Daoy (cell line): ENCODE measurements at places on chromosomes 3 and 15. TPM values are rescaled to one million over a fixed set of nuclear protein-coding genes. Genes with fewer than 3 reads are reported as not detected.

DNA sequence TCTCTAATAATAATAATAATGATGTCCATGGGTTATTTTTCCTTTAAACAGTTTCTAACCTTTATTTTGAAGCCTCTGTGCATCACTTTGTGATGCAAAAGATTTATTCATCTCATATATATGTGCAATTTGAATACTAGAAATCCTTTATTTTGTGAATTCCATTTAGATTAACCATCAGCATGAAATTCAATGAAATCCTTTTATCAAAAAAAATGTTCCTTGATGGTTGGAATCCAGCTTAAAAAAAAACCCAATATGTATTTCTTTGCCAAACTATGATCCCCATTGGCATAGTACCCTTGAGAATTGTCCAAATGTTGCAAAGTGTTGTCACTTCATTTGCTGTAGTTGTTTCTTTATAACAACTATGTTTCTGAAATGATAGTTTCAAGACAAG is 7.4 kb downstream of the TBC1D23 start:
- no peak for DNase-seq

- no peak for DNase-seq
These were observed 14.5 kb upstream of the FAN1 start for GRCh38 chr15:30889196-30889595.

DNA sequence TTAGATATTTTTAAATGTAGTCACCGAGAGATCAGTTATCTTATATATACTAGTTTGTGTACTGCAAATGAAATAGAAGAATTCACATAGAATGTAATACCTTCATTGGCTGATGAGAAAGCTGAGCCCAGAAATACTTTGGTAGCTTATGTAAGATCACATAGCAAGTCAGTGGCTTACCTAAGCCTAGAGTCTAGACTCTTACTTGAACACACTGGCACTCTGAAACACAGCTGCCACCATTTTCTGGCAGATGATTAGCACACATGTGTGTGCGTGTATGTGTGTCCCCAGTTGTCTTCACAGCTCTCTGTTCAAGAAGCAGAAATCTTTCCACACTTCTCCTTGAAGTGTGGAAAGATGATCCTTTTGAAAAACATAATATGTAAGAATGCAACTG is 124.3 kb downstream of the NEO1 start:
- no peak for DNase-seq

GRCh38 chr15:41553731-41554130 is 5.3 kb upstream of the TYRO3 start:
- DNase-seq: no peak

- DNase-seq: no peak
These were observed 129.8 kb downstream of the MEGF11 start for GRCh38 chr15:66123799-66124198.

- DNase-seq: peak; percentile 25
These were observed 559 bp downstream of the SENP5 start for GRCh38 chr3:196868297-196868661.

- DNase-seq: no peak
These were observed 18.3 kb downstream of the ZIC4 start for GRCh38 chr3:147387885-147388699.

GRCh38 chr3:187831125-187832051 is 86.1 kb upstream of the BCL6 start:
- peak; percentile 35 for DNase-seq

DNA sequence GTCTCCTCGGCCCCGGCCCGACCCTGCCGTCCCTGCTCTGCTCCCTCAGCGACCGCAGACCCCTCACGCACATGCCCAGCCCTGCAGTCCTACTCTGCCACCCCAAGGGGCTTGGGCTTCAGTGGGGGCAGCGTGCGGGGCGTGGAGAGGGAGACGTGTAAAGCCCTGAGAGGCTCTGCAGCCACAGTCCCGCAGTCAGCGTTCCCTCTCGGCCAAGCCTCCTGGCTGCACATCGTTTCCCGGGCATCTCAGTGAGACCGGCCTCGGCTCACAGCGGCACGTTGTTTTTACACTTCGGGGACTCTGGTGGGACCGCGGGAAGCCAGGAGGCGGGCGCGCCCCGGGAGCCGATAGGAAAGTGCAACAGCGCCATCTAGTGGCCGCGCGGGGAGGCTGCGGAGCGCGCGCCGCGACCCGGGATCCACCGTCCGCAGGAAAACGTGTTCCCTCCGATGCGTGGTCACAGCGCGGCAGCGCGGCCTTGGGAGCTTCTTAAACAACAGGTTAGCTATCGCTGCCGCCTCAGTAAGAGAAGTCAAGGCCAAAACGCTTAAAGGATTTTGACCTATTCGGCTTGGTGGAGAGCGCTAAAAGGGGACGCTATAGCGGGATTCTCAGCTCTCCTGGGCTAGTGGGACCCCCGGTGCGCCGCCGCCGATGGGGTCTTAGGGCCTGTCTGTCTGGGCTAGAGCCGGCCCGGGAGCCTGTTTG is 226.8 kb upstream of the IGF1R start:
- DNase-seq: peak; percentile 74

DNA sequence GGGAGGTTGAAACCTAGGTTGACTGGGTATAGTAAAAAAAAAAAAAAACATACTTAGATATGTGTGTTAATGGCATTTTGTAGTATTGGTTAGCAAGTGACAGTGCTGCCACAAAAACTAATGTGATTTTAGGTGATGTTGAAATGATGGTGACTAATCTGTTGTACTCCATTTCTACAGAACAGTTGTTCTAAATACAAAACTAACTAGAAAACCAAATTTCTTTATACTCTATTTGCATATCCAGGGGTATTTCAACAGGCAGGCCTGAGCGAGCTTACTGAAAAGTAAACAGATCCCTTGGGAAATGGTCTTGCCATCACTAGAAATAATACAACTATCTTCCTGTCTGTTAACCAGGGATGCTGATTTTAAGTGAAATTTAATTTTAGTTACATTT is 20.5 kb downstream of the TSC22D2 start:
- no peak for DNase-seq

GRCh38 chr15:52480990-52481389 is 47.7 kb downstream of the MYO5A start:
- DNase-seq: no peak

GRCh38 chr3:171286580-171287249 is 173.5 kb downstream of the TNIK start:
- DNase-seq: no peak

DNA sequence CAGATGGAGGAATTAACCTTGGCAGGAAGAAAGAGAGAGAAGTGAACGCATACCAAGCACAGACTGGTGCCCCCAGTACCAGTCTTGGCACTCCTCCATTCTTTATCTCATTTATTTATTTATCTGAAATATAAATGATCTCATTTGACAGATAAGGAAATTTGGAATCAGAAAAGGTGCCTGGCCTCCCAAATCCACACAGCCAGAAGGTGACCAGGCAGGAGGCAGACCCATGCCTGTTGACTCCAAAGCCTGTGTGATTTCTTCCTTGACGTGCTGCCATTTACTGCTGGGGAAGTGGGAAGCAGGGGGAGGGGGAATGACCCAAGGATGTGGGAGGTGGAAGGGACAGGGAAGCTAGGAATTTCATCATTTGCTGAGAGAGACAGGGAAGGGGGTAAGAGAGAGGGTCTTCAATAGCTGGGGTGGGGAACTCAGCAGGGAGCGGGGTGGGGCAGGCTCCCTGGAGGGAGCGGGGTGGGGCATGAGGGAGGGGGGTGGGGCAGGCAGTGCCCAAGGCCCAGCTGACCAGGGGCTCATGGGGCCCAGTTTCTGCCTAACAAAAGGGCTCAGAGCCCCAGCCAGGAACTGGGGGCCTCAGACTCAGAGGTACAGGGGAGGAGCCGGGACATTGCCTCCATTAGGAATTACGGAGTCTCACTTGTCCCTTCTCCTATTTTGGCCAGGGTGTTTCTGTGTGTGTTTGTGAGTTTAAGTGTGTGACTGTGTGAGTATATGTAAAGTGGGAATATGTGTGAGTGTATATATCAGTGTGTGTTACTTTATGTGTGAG is 63.0 kb downstream of the MINAR1 start:
- no peak for DNase-seq

DNA sequence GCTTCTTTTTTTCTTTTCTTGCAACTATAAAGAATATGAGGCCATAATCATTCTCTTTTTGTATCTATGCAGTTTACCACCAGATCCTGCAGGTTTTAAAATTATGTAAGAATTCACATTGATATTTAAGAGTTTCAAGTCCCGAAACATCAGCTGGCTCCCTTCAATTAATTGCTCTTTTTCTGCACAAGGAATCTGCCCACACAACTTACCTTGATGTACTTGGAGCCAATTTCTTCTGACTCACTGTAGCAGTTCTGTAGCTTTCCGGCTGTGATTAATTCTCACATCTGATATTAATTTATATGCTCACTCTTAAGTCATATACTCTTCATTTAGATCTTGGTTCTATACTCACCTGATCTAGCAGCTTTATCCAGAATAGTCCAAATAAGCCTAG is 781.8 kb downstream of the CADM2 start:
- DNase-seq: no peak

DNA sequence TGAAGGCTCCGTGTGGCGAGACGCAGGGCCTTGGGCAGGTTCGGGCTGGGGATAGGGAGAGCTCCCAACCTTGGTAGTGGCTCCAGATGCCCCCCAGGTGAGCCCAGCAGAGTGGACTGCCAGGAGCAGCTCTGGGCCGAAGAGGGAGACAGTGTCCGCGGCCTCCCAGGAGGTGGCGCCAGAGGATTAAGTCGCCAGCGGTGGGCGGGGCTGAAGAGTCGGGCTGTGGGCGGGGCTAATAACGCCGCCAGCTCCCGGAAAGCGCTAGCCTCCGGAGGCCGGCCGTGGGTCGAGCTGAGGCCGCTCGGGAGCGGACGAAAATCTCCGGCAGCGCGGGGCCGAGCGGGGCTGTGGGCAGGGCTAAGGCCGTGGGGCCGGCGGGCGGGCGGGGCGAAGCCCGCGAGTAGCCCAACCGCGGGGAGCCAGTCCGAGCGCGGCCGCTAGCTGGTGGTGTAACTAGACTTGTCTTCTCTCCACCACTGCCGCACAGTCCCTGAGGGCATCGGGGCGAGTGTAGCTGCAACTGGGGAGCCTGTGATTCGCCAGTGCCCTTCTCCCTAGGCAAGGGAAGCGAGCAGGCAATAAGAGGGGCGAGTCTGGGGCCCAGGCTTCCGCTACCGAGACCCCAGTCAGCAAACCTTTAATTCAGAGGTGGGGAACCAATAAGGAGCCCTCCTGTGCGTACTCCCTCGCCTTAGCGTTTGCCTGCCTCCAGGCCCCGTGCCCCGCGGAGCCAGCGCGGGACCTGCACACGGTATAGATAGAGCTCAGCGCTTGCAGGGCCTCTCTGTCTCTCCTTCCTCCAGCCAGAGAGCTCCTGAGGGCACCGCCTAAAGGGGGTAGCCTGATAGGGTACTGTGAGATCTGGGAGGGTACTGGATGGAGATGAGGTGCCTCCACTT is 14.4 kb upstream of the BSN start:
- peak; percentile 91 for DNase-seq

GRCh38 chr15:66594836-66595235 is 29.0 kb upstream of the LCTL start:
- no peak for DNase-seq

The C2CD4B gene
- not detected in 2 replicates for total RNA-seq

The RBP2 gene
- total RNA-seq: not detected in 2 replicates

The CHRM5 gene
- total RNA-seq: 0.36 TPM in 1 of 2 replicates, not detected in the other

The IMPG2 gene
- total RNA-seq: 0.21 TPM in 1 of 2 replicates, not detected in the other

The SUCNR1 gene
- total RNA-seq: not detected in 2 replicates

The CAMKV gene
- 0.34 TPM in 1 of 2 replicates, not detected in the other for total RNA-seq

The PCBP4 gene
- total RNA-seq: 23.9 and 37.0 TPM in 2 replicates

The INAFM2 gene
- 12.9 and 15.5 TPM in 2 replicates for total RNA-seq

The WNT5A gene
- 108 and 109 TPM in 2 replicates for total RNA-seq

The TIPIN gene
- 23.4 and 58.0 TPM in 2 replicates for total RNA-seq
